ENCODE measurements at places on chromosomes 11 and 22. TPM values are rescaled to one million over a fixed set of nuclear protein-coding genes. Genes with fewer than 3 reads are reported as not detected.

The KCNJ1 gene
- not detected for total RNA-seq

The OR5P2 gene
- total RNA-seq, result not detected

The APOA1 gene
- 0.55 TPM for total RNA-seq

The CRYBB2 gene
- total RNA-seq, result not detected

The MS4A8 gene
- total RNA-seq, result not detected

The UCP3 gene
- 2.8 TPM for total RNA-seq

The EFEMP2 gene
- 92.0 TPM for total RNA-seq

The LSP1 gene
- total RNA-seq, result 8.7 TPM

The ROM1 gene
- 13.0 TPM for total RNA-seq

GRCh38 chr11:34632105-34632791, 11.4 kb downstream of the EHF start:
- no peaks in the 10 kb centered on the region for H3K4me1 ChIP-seq
- no peaks in the 10 kb centered on the region for H3K36me3 ChIP-seq
- no peak overlapping the region for H3K27ac ChIP-seq
- H3K27me3 ChIP-seq, result no peaks in the 10 kb centered on the region

DNA sequence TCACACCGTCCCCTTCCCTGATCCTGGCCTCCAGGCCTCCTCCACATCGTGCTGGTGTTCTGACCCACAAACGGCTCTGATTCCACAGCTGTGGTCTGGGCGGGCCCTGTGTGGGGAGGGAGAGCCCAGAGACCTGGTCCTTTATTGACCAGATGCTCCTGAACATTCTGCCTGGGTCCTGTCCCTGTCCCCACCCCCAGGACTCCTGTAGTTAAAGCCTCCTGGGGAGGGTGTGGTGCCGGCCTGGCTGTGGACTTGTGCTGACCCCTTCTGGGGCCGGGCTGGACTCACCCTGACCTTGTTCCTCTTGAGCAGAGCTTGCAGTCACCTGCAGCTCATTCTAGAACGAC, 128.7 kb downstream of the CTTN start:
- no peaks in the 10 kb centered on the region for H3K36me3 ChIP-seq
- H3K4me1 ChIP-seq, result no peaks in the 10 kb centered on the region
- H3K27ac ChIP-seq, result no peak overlapping the region
- H3K4me3 ChIP-seq, result no peak overlapping the region
- no peak for DNase-seq

- H3K4me3 ChIP-seq, result no peak overlapping the region
- no peaks in the 10 kb centered on the region for H3K36me3 ChIP-seq
- no peak overlapping the region for H3K27ac ChIP-seq
- H3K4me1 ChIP-seq, result no peaks in the 10 kb centered on the region
Observed at GRCh38 chr22:25762147-25762546, 20.2 kb downstream of the MYO18B start.

GRCh38 chr11:26188554-26188953, 143.4 kb upstream of the ANO3 start:
- H3K4me1 ChIP-seq, result no peaks in the 10 kb centered on the region
- no peak for DNase-seq
- H3K36me3 ChIP-seq, result no peaks in the 10 kb centered on the region
- H3K4me3 ChIP-seq, result no peak overlapping the region
- no peak overlapping the region for H3K27ac ChIP-seq
- H3K27me3 ChIP-seq, result no peaks in the 10 kb centered on the region

GRCh38 chr11:46279126-46280099, 2.0 kb downstream of the CREB3L1 start:
- H3K4me3 ChIP-seq, result peak overlapping the region; percentile 67
- no peaks in the 10 kb centered on the region for H3K36me3 ChIP-seq
- peak; percentile 91 for DNase-seq
- H3K27ac ChIP-seq, result peak overlapping the region; percentile 77

- no peaks in the 10 kb centered on the region for H3K27me3 ChIP-seq
- DNase-seq, result no peak
- H3K4me3 ChIP-seq, result no peak overlapping the region
- peak overlapping the region; percentile 78 for H3K27ac ChIP-seq
Observed at GRCh38 chr22:36304429-36304828, 51.5 kb downstream of the APOL1 start.

GRCh38 chr11:26043665-26044064, 288.3 kb upstream of the ANO3 start:
- no peaks in the 10 kb centered on the region for H3K4me1 ChIP-seq
- no peak for DNase-seq
- no peaks in the 10 kb centered on the region for H3K27me3 ChIP-seq
- H3K36me3 ChIP-seq, result no peaks in the 10 kb centered on the region

DNA sequence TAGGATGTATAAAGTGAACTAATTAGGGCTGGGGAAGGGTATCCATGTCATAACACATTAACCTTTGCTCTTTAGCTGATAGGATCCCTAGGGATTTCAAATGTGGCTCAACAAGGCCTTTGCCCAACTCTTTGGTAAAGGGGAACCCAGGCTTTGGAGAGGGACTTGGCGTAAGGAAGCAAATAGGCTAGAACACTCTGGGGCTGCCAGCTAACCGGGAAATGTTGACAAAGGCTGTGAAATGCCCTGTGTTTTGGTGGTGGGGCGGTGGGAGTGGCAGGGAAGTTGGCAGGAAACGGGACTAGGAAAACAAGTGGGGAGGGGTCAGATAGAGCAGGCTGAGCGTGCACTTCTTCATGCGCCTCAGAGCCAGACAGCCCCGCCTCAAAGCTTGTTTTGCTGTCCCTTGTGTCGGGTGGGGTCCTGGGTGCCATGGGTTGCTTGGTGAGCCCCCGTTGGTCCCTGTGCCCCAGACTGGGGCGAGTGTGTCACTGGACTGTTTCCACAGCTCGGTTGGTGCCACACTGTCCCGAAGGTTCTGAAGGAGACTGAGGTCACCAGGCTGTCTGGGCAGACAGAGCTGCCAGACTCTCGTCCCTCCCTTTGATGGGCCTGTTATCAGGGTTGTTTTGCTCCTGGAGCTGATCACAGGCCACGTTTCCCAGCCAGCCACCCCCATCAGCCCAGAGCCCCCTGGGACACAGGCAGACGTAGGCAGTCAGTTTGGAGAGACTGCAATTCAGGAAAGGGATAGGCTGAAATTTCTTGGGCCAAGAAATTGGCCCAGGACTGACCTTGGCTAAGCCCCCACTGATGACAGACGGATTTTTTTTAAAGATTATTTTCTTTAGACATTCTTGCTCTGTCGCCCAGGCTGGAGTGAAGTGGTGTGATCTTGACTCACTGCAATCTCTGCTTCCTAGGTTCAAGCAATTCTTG, 19.6 kb downstream of the KCTD21 start:
- H3K27ac ChIP-seq, result peak overlapping the region; percentile 79
- no peaks in the 10 kb centered on the region for H3K4me1 ChIP-seq
- H3K4me3 ChIP-seq, result no peak overlapping the region
- peaks cover 4% of the 10 kb centered on the region for H3K36me3 ChIP-seq

DNA sequence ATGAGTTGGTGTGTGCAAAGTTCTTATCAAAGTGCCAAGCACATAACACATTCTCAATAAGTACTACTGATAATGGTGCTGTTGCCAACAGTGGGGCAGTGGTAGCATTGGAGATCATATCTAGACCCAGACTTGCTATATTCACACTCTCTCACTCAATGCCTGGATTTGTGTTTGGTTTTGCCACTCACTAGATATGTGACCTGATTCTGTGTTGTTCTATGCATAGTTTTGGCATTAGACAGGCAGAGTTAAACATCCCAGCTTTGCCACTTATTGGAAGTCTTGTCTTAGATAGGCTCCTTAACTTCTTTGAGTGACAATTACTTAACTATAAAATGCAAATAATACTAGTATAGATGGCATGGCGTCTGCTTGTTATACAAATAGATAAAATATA, 642.6 kb upstream of the CCDC179 start:
- H3K27me3 ChIP-seq, result no peaks in the 10 kb centered on the region
- no peaks in the 10 kb centered on the region for H3K4me1 ChIP-seq
- no peak overlapping the region for H3K27ac ChIP-seq
- no peak overlapping the region for H3K4me3 ChIP-seq
- DNase-seq, result no peak

GRCh38 chr11:82557274-82557673, 176.4 kb downstream of the FAM181B start:
- H3K27me3 ChIP-seq, result no peaks in the 10 kb centered on the region
- no peaks in the 10 kb centered on the region for H3K4me1 ChIP-seq
- no peaks in the 10 kb centered on the region for H3K36me3 ChIP-seq
- H3K4me3 ChIP-seq, result no peak overlapping the region

- no peaks in the 10 kb centered on the region for H3K36me3 ChIP-seq
- H3K4me3 ChIP-seq, result no peak overlapping the region
- DNase-seq, result peak; percentile 40
- no peak overlapping the region for H3K27ac ChIP-seq
- H3K27me3 ChIP-seq, result no peaks in the 10 kb centered on the region
Observed at GRCh38 chr11:1077417-1078119, 2.9 kb downstream of the MUC2 start.

All from sigmoid colon (tissue), 7 donors.